Right kidney (tissue), 9 donors: ENCODE measurements at places on chromosomes 1 and 21.

DNA sequence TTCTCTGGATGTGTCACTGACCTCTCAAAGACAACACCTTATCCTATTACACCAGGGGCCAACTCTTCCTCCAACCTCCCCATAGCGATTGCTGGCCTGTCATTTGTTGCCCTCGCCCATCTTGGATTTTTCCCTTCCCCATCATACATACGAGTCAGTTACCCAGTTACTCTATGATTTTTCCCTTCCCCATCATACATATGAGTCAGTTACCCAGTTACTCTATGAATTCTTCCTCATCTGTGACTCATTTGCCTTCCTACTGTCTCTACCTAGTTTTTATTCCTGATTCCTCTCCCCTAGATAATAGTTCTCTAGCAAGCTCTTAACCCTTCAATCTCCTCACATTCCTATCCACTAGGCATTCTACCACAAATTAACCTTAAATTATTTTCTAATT, 178.8 kb downstream of the NR5A2 start:
- no peak for DNase-seq

GRCh38 chr1:174692313-174692712, 244.5 kb downstream of the GPR52 start:
- no peak for DNase-seq

GRCh38 chr1:54804471-54805132, 3.5 kb upstream of the TTC22 start:
- DNase-seq: no peak

DNA sequence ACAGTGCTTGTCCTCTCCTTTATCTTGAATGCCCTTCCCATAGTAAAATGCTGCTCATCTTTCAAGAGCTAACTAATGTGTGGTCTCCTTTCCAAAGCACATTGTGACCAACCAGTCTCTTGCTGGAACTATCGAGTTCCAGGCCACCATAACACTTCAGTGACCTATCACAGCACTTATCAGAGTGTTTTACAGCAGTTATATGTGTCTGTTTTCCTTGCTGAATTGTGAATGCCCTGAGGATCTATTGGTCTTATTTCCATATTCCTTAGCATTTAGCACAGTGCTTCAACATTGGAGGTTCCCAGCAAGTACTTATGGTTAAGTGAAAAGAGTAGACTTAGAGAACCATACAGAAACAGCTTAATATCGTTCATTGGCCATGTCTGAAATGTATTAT, 264.3 kb downstream of the DYRK1A start:
- no peak for DNase-seq

GRCh38 chr1:107829036-107829770, 135.8 kb downstream of the VAV3 start:
- no peak for DNase-seq

DNA sequence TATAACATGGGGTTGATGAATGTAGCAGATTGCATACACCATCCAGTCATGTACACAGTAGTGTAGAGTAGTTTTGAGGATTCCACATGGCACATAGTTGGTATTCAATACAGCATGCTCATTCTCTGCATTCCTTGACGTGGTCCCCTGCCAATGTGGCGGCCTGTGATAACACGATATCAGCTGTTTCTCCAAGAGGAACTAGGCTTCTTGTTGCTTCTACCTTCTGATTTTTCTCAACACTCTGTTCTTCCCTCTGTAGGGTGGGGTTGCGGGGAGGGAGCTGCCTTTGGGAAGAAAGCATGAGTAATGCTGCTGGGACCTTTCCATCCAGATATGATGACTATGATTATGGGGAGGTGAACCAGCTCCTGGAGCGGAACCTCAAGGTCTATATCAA, 19.4 kb downstream of the SESN2 start:
- no peak for DNase-seq

- DNase-seq: no peak
These were observed 128.1 kb downstream of the SIK1 start for GRCh38 chr21:43298546-43299440.

DNA sequence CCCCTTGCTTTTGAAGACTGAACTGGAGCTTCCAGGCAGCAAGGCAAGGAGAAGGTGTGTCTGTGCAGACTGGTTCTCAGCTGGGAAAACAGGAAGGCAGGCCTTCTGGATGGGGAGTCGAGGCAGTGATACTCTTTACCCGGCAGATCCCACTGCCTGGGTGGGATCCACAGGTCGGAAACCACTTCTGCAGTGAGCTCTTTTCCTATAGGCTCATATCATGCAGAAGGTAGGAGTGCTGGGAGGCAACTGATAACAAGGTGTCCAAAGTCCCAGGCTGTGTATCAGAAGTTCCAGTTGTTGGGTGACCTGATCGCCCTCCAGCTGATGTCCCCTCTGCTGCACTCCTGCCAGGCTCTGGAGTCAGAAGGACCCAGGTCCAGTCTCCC, 17.1 kb downstream of the ACOT11 start:
- DNase-seq: no peak

- DNase-seq: no peak
These were observed 27.8 kb downstream of the CCDC185 start for GRCh38 chr1:223421025-223421424.

DNA sequence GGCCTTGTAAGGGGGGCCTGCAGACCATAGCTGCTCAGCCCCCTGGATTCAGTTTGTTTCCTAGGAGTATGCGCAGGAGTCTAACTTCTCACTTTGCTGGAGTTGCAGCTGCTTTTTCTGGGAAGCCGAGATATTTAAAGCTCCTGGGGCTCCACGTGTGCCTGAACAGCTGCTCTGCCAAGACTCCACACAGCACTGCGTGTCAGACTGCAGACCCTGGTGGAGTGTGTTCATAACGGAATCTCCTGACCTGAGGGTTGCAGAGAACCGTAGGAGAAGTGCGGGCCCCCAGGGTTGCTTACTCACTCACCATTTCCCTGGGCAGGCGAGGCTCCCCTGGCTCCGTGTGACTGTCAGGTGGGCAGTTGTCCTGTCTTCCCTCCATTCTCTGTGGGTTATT, 474.3 kb upstream of the TMPRSS15 start:
- no peak for DNase-seq

DNA sequence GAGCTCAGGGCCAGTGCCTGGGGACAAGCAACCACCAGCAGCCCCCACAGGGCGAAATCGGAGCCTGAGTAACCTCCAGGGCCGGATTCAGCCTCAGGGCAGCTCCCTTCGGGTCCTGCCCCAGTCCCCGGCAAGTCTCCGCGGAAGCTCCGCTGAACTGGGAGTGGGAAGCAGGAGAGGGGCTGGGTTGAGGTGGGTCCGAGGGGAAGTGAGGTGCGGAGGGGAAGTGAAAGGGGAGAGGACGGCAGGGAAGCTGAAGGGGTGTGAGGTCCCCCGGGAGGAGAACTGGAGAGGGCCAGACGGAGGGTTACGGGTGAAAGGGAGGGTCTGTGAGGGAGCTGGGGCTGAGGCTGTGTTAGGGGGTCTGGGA, 560 bp downstream of the PADI2 start:
- peak; percentile 31 for DNase-seq

DNA sequence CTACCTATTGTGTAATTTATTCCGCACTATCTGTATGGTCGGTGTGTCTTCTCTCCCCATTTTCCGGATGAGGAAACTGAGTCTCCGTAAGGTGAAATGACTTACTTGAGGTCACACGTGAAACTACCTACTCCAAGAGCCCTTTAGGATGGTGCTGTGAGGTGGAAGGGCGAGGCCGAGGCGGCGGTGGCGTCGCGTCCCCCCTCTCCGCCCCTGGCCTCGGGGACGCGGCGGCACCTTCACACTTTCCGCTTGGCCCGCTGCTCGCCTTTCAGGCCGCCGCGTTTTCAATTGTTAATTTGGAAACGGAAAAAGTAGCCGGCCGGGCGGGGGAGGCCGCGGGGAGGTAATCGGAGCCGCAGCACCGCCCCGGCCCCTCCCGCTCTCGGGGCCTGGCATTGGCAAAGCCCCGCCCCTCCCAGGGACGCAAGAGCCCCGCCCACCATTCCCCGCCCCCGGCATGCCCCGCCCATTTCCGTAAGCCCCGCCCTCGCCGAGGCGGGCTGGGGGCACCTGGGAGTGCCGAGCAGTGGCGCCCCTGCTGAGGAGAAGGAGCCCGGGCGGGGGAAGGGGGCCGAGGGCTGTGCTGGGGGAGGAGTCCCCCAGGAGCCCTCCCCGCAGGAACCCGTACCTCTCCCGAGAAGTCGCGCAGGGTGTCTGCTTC, 18.6 kb downstream of the KCNQ4 start:
- peak; percentile 65 for DNase-seq

- DNase-seq: no peak
These were observed 20.6 kb upstream of the BCAR3 start for GRCh38 chr1:93702111-93702827.

DNA sequence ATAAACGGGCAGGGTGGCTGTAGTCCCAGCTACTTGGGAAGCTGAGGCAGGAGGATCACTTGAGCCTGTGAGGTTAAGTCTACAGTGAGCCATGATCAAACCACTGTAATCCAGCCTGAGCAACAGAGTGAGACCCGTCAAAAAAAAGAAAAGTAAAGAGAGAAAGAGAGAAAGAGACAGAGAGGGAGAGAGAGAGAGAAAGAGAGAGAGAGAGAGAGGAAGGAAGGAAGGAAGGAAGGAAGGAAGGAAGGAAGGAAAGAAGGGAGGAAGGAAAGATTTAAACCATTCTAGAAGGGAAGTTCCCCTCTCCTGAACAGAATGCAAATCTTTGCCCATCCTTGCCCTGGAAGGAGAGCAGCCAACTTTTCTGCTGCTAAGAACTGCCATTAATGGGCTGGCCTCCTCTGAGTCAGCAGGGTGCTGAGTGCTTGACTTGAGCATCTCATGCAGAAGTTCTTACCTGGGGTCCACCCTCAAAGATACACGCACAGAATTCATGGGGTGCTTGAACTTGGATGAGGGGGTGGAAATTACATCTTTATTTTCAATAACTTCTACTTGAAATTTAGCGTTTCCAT, 24.5 kb upstream of the TARDBP start:
- no peak for DNase-seq

GRCh38 chr1:89312572-89312971, 39.9 kb upstream of the GBP5 start:
- DNase-seq: no peak
